Prostate gland (tissue), 2 donors: ENCODE measurements at places on chromosomes 16 and 17. TPM values are rescaled to one million over a fixed set of nuclear protein-coding genes. Genes with fewer than 3 reads are reported as not detected.

Gene AKAP10
- 26.8 TPM for total RNA-seq

Gene ATP2C2
- total RNA-seq = 43.7 TPM

Gene TBC1D3
- total RNA-seq = not detected

Gene LPCAT2
- total RNA-seq = 13.6 TPM

Gene MYO15A
- total RNA-seq = 0.32 TPM

Gene CEP112
- total RNA-seq = 2.3 TPM

Gene SLC22A31
- total RNA-seq = 4.6 TPM

Gene CFAP97D1
- total RNA-seq = 1.1 TPM
